ENCODE measurements at places on chromosomes 7 and 10.

DNA sequence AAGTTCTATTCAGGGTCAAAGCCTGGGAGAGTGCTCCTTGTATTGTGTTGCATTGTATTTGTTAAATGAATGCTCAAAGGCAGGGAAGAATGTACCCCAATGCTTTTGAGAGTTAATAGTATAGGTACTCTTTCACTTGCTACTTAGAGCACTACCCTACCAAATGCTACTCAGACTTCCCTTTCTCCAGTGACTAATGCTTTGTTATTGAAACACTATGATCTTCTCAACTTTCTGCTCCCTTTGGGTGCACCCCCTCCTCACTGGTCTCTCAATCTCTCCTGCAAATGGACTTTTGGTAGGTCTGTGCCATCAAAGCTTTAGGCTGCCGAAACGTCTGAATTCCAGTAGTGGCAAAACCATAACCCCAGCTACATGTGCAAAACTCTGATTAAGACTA lies 177.7 kb upstream of the AHR start:
- DNase-seq, result no peak

DNA sequence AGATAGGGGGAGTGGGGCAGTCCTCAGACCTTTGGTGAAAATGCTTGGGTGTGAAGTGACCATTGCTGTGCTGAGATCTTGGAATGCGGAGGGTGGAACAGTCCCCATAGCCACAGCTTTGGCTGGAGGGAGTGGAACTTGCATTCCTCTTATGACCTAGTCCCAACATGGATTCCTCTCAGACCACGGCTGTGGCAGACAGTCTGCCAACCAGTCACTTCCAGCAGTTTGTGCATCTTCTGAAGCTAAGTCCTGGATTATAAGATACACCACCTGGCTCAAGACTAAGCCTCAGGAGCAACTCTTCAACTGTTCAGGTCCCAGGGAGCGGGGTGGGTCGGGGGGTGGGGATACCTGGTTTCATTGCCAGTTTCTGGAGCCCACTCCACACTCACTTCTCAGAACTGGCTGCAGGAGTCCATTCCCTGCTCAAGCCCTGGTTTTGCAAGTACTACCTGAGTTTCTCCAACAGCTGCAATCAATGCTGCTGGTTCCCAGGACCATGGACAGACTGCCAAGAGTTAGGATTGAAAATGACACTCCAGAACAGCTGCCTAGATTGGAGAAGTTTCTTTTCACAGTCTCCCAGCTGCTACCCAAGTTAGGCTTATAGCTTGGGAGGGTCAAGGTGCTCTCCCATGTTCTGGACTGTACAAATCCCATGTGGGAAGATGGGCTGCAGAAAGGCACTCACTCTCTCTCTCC lies 29.1 kb upstream of the DGKB start:
- no peak for DNase-seq

- DNase-seq, result no peak
Observed at GRCh38 chr7:28544453-28545117, 132.3 kb downstream of the CREB5 start.

- no peak for DNase-seq
Observed at GRCh38 chr7:46210467-46210866, 289.4 kb upstream of the IGFBP3 start.

Data from Daoy (cell line).